Activated T-cell treated with anti-CD3 and anti-CD28 coated beads, Interleukin-2, amount 50 U/mL, for 72 hours (primary cell): ENCODE measurements at places on chromosomes 2 and 18.

GRCh38 chr18:10839421-10839820 is 309.9 kb downstream of the PIEZO2 start:
- no peaks in the 10 kb centered on the region for H3K36me3 ChIP-seq
- H3K4me1 ChIP-seq = no peaks in the 10 kb centered on the region
- H3K27me3 ChIP-seq = no peaks in the 10 kb centered on the region
- DNase-seq = no peak

DNA sequence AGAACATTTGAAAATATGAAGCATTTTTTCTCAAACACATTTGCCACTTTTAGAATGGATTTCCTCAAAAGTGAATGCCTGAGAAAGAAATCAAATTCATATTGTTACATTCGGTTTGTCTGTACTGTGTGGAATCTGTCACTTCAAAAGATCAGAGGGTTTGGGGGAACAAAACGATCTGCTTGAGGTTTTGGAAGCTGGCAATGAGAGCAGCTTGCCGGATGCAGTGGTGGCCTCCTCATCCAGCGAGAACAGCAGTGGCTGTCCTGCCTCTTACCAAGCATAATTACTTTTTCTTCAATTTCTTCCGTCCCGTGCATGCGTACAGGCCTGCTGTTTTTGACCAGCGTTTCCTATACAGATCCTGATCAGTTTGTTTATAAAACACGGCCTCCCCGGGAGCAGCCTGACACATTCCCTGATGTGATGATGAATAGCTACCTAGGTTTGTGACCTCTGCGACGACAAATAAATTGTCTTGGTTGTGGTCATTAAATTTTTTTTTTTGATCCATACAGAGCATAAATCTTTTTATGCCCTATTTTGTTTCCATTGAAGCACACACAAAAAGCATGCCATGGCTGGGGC is 45.2 kb downstream of the ITGA6 start:
- no peaks in the 10 kb centered on the region for H3K36me3 ChIP-seq
- peak overlapping the region; percentile 28 for H3K27ac ChIP-seq
- DNase-seq = peak; percentile 14
- peak overlapping the region; percentile 71 for H3K4me3 ChIP-seq

DNA sequence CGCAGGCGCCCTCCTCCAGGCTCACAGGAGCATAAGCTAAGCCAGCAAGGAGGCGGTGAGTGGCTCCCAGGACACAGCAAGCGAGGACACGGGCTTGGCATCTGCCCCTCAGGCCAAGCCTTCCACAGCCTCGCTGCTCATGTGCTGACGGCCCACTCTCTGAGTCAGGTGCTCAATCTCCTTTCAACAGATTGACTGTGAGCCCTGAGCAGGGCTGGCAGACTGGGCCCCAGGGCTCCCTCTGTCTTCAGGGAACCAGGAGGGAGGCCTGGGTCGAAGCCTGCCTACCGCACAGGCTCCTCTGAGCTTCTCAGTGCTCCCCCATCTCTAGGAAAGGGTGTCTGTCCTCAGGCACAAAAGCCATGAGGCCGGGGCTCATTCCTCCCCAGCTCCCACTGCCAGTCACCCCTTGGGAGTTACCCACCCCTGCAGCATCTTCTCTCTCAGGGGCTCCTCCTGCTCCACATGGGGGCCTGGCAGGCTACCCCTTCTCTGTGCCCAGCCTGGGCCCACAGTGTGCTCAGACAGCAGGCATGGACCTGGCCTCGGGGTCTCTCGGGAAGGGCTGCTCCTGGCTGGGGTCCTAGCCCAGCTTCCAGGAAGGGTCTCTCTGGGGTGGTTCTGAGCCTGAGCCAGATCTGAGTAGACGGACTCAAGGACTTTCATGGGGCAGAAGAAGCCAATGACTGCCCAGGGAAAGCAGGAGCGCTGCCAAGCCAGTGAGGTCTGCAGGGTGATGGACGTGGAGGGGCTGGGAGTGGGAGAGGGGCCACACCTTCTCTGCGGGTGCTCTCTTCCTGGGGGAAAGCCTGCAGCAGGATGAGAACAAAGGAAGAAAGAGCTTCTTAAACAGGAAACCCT is 138.0 kb upstream of the GPC1 start:
- no peak overlapping the region for H3K4me3 ChIP-seq
- H3K4me1 ChIP-seq = no peaks in the 10 kb centered on the region
- H3K36me3 ChIP-seq = no peaks in the 10 kb centered on the region
- no peak for DNase-seq

- no peaks in the 10 kb centered on the region for H3K4me1 ChIP-seq
- H3K27ac ChIP-seq = no peak overlapping the region
- H3K36me3 ChIP-seq = no peaks in the 10 kb centered on the region
These were observed 574.1 kb downstream of the SATB2 start for GRCh38 chr2:198883604-198884003.

DNA sequence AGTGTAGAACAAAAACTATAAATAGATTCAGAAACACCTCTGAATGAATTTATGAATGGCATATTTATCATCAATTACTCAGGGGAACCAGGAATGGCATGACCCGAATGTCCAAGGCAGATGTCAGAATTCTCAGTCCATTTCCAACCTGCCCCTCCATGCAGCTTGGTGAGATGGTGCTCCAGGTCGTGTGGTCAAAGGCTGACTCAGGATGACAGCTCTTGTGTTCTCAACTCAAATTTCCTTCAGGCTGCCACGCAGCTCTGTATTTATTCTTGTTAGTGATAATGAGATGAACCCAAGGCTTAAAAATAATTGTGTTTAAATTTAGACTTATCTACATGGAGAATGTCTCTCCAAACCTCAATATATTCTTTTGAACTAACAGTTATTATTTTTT is 146.9 kb downstream of the METTL4 start:
- no peak overlapping the region for H3K4me3 ChIP-seq
- no peak overlapping the region for H3K27ac ChIP-seq
- no peak for DNase-seq
- H3K36me3 ChIP-seq = no peaks in the 10 kb centered on the region
- H3K27me3 ChIP-seq = peaks cover 21% of the 10 kb centered on the region
- no peaks in the 10 kb centered on the region for H3K4me1 ChIP-seq

DNA sequence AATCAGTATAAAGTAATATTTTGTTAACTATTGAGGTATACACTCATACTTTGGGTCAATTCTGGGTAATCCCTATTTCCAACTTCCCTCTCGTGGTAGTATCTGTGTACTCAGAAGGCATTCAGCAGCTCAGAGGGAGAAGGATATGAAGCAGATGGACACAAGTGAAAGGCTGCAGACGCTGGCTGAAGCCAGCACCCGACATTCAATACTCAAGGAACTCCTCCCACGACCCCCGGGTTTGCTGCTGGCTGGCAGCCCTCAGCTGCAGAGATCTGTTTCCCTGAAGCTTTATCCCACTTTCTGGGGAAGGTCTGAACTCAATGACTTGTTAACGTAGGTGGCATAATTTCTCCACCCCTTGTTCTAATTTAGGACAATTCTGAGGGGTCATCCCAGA is 847.3 kb upstream of the SOX11 start:
- no peaks in the 10 kb centered on the region for H3K36me3 ChIP-seq
- H3K27ac ChIP-seq = no peak overlapping the region
- DNase-seq = no peak
- no peak overlapping the region for H3K4me3 ChIP-seq
